ENCODE measurements at places on chromosomes 6 and 20.

DNA sequence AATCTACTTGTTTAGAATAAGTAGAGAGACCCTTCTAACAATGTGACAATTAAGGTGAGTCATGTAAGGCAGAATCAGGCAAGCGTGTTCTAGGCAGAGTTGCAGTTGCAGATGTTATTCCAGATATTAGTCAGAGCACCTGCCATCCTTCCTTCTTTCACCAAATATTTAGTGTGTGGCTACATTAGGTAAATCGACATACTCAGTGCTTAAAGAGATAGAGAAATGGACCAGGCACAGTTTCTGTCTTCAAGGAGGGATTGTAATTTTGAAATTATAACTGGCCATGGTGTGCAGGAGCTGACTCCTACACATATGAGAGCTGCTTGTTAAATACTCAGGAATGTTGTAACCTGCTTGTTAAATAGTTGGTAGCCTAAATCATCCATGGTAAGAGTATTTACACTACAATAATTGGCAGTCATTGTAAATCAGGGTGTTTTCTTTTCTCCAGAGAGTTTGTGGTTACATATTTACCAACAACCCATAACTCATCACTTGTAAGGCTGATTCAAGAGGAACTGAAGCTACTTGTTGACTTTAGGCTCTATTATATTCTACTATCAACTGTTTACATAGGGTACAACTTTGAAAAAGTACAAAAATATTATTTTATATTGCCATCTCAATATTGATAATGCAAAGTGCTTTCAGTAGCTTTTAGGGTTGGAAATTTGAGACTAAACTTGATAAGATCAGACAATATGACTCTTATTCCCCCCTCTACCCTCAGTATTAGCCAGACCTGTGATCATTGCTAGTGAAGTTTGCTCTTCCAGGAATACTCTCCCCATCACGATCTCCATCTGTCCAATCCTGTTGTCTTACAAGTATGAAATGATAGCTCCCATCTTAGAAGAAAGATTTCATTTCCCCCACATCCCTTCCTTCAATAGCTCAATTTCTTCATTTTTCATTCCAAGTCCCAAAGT, 607.1 kb downstream of the COL12A1 start:
- DNase-seq = no peak

DNA sequence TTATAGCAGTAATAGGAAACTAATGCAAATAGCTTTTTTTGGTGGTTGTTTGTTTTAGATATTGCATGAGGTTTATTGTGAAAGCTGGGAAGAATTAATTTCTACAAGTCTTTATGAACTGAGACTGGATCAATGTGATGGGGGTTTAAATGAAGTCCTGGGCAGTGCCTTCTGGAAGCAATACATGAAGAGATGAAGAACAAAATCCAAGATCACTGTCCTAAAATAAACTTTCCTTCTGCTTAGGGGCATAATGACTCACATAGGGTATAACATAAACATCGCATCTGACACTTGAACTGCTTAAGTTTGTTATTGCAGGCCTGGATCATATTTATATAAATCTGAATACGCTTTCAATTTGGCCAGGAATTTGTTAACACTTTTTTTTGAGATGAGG, 20.9 kb upstream of the SHLD1 start:
- no peak for DNase-seq

- DNase-seq = no peak
Measured at GRCh38 chr6:121608270-121608669, 172.8 kb downstream of the GJA1 start.

- DNase-seq = peak; percentile 47
Measured at GRCh38 chr6:100116411-100117194, 122.6 kb upstream of the MCHR2 start.

DNA sequence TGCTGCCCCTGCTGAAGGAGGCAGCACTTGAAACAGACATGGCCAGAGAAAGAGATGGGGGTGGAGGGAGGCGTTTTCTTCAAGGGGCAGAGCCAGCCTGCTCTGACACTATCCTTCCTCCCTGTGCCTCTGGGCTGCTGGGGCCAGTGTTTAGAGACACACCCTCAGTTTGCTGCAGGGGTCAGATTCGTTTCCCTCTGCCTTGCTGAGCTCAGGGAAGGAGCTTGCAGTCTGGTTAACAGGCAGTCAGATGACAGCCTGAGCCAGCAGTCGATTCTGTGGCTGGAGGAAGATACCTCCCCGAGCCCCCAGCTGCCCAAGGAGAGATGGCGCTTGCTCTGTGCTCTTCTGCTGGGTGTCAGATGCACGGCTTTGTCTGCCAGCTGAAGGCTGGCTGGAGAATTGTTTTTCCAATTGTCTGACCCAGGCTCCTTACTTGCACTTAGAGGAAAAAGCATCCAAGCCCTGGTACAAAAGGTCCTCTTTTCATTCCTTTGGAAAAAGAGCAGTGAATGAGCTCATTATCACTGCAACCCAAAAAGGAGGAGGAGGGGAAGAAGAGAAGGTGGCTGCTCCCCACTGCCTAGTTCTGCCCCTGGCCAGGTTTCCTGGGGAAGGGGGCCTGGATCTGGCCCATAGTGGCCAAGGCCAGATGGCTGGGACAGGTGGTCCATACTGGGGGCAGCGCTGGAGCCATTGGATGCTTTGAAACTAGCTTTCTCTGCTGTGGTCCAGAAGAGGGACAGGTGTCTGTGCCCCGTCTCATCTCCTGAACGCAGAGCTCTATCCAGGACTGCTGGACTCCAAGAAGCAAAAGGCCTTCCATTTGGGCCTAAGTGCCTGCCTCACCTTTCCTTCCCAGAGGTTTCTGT, 88.2 kb downstream of the TCP11 start:
- no peak for DNase-seq

- no peak for DNase-seq
Measured at GRCh38 chr6:131062241-131063027, 611 bp downstream of the EPB41L2 start.

GRCh38 chr6:107546691-107547450, 57.0 kb downstream of the SOBP start:
- DNase-seq = no peak

DNA sequence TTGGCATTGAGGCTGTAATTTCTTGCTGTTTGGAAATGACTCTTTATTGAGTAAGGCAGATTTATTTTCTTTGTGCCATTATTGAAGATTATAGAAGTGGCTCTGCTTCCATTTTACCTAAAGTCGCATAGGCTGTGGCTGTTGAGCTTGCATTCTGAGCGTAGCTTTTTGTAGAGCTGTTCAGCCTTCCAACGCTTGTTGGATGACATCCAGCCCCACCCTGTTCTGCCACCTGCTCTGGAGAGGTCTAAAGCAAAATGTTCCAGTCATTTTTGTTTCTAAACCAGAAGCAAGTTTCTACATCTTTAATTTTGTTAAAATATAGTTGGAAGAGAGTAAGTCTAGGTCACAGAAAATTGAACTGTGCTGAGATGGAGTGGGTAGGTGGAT, 24.4 kb downstream of the UST start:
- no peak for DNase-seq

DNA sequence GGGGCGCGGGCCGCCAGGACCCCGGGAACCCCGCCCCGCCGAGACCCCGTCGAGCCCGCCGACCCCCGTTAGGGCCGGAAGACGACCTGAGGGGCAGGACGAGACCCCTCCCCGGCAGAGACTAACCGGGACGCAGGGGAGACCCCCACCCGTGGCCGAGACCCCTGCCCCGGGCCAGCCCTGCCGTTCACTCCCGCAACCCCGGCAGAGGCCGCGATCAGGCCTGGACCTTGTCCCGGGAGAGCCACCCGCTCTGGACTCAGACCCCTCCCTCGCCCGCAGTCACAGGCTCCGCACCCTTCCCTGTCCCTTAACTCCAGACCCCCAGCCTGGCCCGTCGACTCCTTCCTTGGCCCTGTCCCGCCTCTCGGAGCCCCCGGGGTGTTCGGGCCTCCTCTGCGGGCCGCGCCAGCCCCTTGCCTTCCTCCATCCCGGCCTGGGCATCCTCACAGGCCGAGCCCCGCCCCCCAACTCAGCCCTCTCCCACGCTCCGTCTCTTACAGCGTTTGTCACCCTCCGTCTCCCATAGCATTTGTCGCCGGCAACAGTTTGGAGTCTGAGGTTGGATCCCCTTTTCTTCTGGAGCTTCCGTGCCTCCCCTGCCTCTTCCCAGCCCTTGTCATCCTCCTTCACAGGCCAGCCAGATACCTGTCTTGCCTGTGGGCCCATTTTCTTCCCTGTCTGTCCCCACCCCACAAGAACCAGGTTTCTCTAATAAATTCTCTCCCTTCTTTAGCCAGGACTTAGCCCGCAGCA, 569 bp downstream of the TCEA2 start:
- no peak for DNase-seq

GRCh38 chr20:329851-330232, 4.5 kb downstream of the SOX12 start:
- no peak for DNase-seq

GRCh38 chr20:2089447-2089846, 12.2 kb upstream of the STK35 start:
- DNase-seq = no peak

DNA sequence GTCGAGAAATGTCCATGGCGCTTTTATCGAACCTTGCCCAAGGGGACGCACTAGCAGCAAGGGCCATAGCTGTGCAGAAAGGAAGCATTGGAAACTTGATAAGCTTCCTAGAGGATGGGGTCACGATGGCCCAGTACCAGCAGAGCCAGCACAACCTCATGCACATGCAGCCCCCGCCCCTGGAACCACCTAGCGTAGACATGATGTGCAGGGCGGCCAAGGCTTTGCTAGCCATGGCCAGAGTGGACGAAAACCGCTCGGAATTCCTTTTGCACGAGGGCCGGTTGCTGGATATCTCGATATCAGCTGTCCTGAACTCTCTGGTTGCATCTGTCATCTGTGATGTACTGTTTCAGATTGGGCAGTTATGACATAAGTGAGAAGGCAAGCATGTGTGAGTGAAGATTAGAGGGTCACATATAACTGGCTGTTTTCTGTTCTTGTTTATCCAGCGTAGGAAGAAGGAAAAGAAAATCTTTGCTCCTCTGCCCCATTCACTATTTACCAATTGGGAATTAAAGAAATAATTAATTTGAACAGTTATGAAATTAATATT, 115.7 kb downstream of the TMEM242 start:
- DNase-seq = no peak

DNA sequence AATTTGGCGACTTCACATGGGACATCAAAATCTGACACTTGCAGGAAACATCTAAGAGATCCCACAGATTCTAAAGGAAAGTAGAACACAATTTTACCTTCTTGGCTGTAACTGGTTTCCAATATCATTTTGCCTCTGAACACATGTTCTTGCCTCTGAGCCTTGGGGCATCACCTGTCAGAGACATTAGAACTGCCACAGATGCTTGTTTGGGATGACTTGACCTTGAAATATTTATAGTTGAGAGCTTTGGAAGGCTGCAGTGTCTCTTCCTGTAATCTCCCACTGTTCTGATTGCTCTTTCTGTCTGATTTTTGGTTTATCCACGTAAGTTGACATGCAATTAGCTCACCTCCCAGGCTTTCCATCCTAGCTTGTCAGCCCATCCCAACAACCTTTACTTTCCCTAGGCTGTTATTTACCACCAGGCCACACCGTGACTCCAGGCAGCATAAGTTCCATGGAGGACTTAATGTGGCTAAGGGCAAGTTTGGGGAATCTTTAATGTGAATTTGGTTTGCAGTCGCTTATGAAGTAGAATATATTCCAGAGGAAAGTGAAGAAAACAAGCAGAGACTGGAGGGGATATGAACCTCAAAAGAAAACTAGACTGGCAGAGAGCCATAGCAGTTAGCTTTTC, 256.5 kb upstream of the RIN2 start:
- no peak for DNase-seq

GRCh38 chr6:57822896-57823358, 505.5 kb downstream of the PRIM2 start:
- no peak for DNase-seq

GRCh38 chr6:41707565-41708200, 27.7 kb downstream of the TFEB start:
- peak; percentile 51 for DNase-seq

DNA sequence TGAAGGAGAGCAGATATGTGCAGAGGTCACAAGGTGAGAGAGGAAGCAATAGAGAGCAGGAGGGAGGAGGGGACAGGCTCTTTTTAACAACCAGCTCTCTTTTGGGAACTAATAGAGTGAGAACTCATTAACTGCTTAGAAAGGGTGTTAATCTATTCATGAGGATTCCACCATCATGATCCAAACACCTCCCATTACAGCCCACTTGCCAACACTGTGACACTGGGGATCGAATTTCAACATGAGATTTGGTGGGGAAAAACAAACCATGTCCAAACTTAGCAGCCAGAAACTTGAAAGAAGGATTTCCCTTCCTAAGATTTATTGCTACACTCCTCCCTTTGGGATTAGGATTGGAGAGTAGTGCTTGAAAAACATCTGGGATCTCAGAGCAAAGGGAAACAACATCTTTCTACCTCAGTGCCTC, 135.5 kb upstream of the PLCB4 start:
- no peak for DNase-seq

DNA sequence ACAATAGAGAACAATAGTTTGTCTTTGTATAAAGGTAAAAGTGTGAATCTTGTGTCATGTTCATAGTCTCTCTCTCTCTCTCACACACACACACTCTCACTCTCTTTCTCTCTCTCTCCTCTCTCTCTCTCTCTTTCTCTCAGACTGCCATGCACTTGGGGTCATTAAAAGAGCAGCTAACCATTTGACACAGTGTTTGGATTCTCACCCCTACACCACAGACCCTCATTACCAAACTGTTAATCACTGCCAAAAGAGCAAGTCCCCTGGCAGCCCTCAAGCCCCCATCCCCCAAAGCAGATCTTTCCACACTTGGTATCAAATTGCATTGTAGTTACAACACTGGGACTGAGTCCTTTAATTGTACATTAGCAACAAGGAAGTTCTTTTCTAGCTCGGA, 305.8 kb upstream of the RSPO3 start:
- DNase-seq = no peak

GRCh38 chr6:11911538-11911937, 100.6 kb upstream of the HIVEP1 start:
- no peak for DNase-seq
